ENCODE measurements at places on chromosomes 13 and 19. TPM values are rescaled to one million over a fixed set of nuclear protein-coding genes. Genes with fewer than 3 reads are reported as not detected.
A peak's percentile ranks its signal among the peaks of the same experiment; 100 is the strongest.

DNA sequence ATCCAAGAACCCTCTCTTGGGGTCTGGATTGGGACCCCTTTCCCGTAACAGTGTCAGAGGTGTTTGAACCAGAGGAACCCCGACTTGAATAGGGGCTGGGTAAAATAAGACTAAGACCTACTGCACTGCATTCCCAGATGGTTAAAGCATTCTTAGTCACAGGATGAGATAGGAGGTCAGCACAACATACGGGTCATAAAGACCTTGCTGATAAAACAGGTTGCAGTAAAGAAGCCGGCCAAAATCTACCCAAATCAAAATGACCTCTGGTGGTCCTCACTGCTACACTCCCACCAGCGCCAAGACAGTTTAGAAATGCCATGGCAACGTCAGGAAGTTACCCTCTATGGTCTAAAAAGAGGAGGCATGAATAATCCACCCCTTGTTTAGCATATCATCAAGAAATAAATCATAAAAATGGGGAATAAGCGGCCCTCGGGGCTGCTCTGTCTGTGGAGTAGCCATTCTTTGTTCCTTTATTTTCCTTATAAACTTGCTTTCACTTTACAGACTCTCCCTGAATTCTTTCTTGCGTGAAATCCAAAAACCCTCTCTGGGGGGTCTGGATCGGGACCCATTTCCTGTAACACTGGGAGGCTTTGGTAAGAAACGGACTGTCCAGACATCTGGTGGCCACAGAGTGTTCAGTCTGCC is 4.4 kb upstream of the SIN3B start:
- peak overlapping the region; percentile 56 for H3K27ac ChIP-seq
- no peaks in the 10 kb centered on the region for H3K36me3 ChIP-seq
- H3K27me3 ChIP-seq: no peaks in the 10 kb centered on the region
- H3K4me1 ChIP-seq: peaks cover 18% of the 10 kb centered on the region
- DNase-seq: no peak

GRCh38 chr19:47231215-47232054 is 436 bp upstream of the BBC3 start:
- H3K4me3 ChIP-seq: peak overlapping the region; percentile 62
- H3K36me3 ChIP-seq: no peaks in the 10 kb centered on the region
- peak; percentile 79 for DNase-seq

The IQCN gene
- 0.06 TPM for total RNA-seq

DNA sequence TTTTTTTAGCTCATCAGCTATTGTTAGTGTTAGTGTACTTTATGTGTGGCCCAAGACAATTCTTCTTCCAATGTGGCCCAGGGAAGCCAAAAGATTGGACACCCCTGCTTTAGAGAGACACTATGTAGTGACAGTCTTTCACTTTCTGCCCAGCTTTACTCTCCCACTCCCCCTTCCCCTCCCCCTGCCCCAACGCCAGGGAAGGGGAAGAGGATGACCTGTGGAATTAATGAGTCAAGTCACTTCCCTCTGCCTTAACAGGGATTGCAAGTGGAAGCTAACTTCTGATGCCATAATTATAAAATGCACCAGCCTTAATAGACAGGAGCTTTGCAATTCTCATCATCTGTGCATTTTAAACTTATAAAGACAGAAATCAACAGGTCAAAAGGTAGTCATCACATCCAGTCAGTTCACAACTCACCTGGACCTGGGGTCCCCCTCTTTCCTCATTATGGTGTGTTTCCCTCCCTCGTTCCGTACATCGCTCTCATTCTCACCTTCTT is 1.6 kb downstream of the ZNF415 start:
- no peak for DNase-seq
- H3K4me1 ChIP-seq: no peaks in the 10 kb centered on the region
- no peaks in the 10 kb centered on the region for H3K27me3 ChIP-seq
- H3K4me3 ChIP-seq: no peak overlapping the region

GRCh38 chr13:29101905-29102304 is 281.8 kb downstream of the MTUS2 start:
- no peaks in the 10 kb centered on the region for H3K27me3 ChIP-seq
- no peak for DNase-seq
- no peak overlapping the region for H3K4me3 ChIP-seq
- no peak overlapping the region for H3K27ac ChIP-seq

The IGFL3 gene
- not detected for total RNA-seq

The TBXA2R gene
- total RNA-seq: 0.13 TPM

The PLVAP gene
- not detected for total RNA-seq

GRCh38 chr13:74200081-74200480 is 65.9 kb upstream of the KLF12 start:
- no peak overlapping the region for H3K27ac ChIP-seq
- no peak overlapping the region for H3K4me3 ChIP-seq
- no peaks in the 10 kb centered on the region for H3K27me3 ChIP-seq
- no peak for DNase-seq

The VSTM2B gene
- total RNA-seq: not detected

- no peaks in the 10 kb centered on the region for H3K36me3 ChIP-seq
- no peak overlapping the region for H3K27ac ChIP-seq
- H3K4me1 ChIP-seq: no peaks in the 10 kb centered on the region
Measured at GRCh38 chr13:110559986-110560385, 1.5 kb downstream of the RAB20 start.

Data from SJCRH30 (cell line).